ENCODE measurements at places on chromosomes 2 and 18.

DNA sequence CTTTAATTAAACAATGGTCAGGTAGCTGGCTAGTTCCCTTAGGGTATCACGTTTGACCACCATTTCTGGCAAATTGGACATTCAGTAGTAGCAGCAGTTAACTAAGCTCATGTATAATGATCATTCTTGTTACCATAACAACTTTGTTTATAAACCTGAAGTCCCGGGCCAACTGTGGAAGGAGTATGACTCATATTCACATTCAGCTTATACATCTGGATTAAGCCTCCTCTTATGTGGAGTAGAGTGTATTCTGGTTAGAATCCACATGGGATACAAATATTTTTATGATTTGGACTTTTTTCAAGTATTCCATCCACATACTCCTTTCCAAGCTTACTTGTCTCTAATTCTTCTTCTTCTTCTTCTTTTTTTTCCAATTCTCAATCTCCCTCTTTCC is 70.3 kb upstream of the ZSWIM2 start:
- peak; percentile 41 for DNase-seq

- no peak for DNase-seq
These were observed 55.1 kb downstream of the MYO7B start for GRCh38 chr2:127590386-127591190.

DNA sequence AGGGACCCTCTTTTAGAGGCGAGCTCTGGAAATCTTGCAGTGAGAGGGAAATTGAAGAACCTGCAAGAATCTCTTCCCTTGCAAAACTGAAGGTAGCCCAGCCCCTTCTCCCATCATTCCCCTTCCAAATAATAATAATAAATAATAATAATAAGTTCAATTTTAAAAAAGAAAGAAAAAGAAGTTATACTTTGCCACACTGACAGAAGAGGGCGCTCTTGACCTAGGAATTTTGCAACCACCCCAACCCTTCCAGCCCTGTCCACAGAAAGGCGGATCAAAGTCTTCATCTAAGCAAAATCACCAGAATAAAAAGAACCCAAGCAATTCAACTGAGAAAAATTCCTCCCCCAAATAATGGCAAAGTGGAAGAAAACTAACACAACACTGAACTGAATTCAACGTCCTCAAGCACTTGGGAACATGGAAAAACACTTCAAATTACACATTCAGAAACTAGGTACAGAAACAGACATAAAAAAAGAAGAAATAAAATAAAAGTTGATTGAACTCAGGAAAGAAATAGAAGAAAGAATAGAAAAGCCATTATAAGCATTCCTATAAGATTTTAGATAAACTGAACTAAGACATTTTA is 98.9 kb upstream of the GLS start:
- peak; percentile 78 for DNase-seq

DNA sequence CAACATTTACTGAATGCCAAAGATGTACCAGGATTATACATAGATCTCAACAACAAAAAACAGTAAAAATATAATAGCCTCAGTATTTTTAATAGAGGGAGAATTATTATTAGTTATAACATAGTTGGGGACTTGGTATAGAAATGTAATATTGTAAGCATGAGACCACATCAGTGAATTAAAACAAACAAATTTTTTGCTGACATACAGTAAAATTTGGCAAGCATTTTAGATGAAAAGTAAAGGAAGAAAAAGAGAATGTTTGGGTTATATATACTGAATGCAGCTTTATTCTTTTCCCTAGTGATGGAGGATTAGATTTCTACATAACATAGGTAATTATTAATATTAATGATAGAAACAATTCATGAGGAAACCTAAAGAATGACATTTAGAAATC is 10.9 kb downstream of the CPS1 start:
- no peak for DNase-seq

DNA sequence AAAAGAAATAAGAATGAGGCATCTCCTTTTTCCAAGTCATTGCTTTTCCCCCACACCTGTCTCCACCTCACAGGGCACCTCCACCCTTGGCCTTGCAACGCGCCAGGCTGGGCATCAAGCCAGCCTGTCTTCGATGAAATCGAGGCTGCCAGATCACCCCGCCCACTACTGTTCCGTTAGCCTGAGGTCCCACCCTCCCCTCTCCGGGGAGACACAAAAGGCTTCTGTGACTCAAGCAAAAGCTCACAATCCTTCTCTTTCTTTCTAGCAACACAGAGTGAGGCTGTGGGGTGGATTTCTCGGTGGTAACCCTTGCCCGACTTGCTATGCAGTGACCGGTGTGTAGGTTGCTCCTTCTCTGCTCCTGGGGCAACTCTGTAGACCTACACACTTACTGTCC is 9.9 kb downstream of the TNP1 start:
- DNase-seq = no peak

GRCh38 chr2:191544461-191545062 is 133.4 kb upstream of the NABP1 start:
- DNase-seq = no peak

GRCh38 chr2:100339823-100340222 is 17.5 kb upstream of the LONRF2 start:
- no peak for DNase-seq

GRCh38 chr2:217431577-217432269 is 571.1 kb downstream of the TNS1 start:
- DNase-seq = no peak

DNA sequence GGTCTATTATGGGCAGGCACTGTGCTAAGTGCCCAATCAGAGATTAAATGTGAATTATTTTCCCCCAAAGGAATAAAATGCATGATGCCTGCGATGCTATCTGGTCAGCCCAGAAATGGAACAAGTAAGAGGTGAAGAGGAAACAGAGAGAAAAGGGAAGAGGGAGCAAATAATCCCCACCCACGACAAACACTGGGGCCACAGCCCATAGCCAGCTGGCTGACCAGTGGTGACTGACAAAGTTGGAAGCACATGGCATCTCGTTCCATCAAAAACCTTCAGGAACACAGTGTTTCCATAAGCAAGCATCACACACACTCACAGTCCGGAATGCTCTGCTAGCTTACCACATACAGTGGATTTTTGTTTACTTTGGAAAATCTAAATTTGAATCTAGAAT is 21.1 kb upstream of the COX7A2L start:
- DNase-seq = no peak

DNA sequence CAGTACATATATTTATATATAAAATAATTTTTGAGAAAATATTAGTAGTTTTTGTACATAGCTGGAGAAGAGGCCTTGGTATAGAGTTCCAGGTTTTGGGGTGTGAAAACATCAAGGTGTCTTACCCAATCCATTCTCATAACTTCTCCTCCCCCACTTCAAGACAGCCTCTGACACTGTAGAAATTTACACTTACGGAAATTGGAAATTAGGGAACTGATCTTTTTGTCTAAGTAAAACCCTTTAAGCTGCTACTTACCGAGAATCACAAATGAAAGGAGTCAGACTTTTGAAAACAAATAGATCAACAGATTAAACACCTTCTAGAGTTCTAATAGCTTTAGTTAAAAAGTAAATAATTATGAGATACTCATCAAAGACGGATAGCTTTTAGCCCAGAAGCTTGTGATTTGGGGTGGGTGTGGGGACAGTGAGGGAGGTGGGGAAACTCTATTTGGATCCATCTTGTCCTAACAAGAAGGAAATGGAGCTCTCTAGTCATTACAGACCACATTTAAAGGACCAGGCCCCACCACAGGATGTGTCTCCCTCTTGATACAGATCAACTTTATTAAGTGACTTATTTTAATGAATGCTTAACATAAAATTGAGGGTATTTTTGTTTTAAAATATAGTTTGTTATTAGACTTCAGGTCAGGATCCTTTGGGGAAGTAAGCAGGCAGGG is 11.1 kb upstream of the FBXO11 start:
- no peak for DNase-seq

GRCh38 chr18:69365658-69366057 is 35.0 kb upstream of the DOK6 start:
- no peak for DNase-seq

DNA sequence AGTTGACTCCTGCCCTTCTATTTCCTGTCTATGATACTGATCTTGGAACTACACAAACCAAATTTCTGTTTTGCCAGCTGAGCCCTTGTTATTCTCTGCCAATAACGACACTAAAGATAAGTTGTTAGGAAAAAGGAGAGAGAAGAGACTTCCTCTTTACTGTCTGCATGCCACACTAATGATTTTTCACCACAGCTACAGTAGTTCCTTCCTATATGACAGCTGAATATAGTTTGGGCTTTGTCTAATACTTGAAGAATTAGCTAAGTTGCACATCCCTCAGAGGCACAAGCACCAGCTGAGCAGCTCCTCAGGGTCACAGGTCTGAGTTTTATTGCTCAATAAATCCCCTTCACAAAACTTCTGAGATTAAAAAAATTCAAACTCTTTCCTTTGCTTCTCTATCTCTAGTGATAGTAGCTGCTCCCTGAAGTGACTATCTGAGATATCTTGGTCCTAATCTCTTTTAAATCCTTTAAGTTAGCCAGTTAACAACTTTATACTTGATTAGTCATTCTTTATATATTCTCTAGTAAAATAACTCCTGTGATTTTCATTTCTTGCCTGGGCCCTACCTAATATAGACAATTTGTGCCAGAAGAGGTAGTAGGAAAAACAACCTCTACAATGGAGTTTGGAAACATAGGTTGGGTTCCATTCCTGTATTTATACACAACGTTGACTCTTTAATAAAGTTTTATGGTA is 253.0 kb upstream of the CNTNAP5 start:
- DNase-seq = no peak

GRCh38 chr2:215530191-215530968 is 94.5 kb upstream of the FN1 start:
- no peak for DNase-seq

DNA sequence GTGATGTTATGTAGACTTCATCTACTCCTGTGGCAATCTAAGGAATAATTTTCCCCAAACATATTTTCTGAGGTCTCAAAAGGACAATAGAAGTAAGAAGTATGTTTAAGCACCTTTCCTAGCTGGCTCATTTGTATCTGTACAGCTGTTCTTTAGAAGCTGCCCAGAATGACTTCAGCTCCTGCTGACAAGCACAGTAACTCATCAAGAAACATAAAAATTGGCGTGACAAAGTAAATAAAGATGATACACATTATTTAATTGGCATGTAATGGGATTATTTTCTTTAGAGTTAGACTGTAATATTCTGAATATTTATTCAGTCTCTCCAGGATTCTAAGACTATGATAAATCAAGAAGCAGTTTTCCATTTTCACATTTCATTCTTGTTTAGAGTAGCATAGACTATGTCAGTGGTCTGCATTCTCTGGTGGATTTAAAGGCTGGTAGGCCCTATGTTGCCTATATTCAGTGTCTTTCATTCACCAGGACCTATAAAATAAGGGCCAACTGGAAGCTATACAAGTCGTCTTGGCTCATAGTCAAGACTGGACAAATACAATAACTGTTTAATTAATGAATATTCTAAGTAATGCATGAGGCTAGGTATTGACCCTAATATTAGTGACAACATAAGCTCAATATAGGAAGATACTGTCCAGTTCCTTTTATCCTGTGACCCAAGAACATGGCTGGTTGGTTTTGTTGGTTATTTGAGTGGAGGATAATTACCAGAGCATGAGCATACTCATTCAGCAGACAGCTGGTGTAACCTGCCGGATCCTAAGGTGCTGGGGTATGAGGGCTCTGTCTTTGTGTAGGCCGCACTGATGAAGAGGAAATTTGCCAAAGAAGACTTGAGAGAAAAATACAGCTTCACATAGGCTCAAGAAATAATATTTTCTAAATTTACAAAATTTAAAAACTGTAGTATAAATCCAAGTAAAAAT is 107.0 kb downstream of the PDE1A start:
- no peak for DNase-seq

GRCh38 chr2:47339745-47340541 is 63.0 kb upstream of the MSH2 start:
- peak; percentile 34 for DNase-seq

GRCh38 chr2:73982140-73982617 is 2.5 kb upstream of the TET3 start:
- DNase-seq = no peak

- no peak for DNase-seq
These were observed 549 bp upstream of the PSMD14 start for GRCh38 chr2:161307676-161308075.

GRCh38 chr2:178422097-178422496 is 28.9 kb downstream of the PRKRA start:
- DNase-seq = no peak

DNA sequence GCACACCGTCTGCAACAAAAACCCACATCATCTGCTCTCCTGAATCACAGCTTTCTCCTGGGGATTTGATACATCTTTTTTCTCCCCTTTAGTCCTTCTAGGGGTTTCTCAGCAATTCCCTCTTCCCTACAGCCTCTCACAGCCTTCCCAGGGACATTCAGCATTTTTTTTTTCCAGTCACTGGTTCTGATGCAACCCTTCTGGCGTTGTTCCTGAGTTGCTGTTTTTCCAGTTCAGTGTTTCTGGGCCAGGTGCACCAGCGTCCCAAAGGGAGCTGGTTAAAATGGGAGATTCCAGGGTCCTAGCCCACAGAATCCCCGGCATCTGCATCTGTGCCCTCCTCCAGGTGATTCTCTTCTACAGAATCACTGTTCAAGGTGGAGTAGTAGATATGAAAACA is 36.1 kb downstream of the ADCY3 start:
- DNase-seq = peak; percentile 55

GRCh38 chr2:201176081-201176481 is 6.9 kb upstream of the CASP10 start:
- no peak for DNase-seq

DNA sequence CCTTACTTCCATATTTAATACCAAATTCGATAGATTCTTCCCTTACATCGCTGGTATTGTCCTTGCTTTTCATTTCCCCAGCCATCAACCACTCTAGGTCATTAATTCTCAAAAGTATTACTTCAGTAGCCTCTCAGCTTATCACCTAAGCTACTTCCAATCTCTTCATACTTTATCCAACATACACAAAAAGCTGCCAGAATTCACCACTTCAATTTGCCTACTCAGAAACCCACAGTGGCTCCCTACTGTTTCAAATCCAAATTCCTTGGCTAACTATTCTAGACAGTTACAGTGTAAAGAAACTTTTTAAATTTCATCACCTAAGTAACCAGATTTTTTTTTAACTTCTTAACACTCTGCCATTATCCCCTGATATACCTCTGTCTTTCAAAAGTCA is 4.7 kb downstream of the SLC25A12 start:
- DNase-seq = no peak

GRCh38 chr2:154447727-154448418 is 250.6 kb upstream of the KCNJ3 start:
- no peak for DNase-seq

GRCh38 chr2:28927469-28927868 is 33.0 kb downstream of the WDR43 start:
- DNase-seq = no peak

DNA sequence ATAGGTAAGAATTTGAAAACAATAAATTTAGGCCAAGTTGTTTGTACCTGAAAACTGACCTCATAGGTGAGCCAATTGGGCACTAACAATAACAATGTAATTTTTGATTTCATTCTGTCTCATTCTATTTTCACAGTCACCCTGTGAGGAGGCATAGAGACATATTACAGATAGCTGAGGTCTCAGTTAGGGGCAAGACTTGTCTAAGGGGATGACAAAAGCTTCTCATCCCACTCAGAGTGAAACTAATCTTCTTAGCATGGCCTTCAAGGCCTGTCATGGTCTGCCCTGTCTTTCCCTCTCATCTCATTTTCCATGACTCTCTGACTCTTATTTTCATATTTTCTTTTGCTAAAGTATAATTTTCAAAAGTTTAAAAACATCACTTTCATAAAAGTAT is 562.0 kb upstream of the TNP1 start:
- DNase-seq = no peak

All from AG08395 (cell line).